ENCODE measurements at places on chromosomes 2 and 18.
A peak's percentile ranks its signal among the peaks of the same experiment; 100 is the strongest.

DNA sequence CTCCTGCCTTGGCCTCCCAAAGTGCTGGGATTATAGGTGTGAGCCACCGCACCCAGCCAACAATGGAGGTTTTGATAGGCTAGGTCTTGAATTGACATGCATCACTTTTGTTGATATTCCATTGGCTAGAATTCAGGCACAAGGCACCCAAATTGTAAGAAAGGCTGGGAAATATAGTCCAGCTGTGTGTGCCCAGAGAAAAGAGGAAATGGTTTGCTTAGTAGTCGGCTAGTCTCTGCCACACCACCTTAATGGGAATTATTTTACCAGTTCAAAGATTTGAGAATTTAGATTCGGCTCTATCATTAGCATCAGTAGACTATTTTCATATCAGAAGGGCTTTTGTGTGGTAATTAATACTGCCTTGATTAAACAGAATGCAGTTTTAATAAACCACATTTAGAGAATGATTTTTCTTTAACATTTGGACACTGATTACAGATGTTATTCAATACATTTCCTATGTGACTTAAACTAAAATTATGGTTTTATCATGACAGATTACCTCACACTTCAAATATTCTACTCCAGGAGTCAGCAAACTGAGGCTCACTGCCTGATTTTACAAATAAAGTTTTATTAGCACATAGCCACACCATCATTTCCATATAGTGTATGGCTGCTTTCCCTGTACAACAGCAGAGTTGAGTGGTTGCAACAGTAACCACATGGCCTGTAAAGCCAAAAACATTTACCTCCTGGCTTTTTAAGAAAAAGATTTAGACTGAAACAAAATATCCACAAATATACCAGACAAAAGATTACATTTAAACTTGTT is 27.4 kb downstream of the DBI start:
- no peak for DNase-seq

- DNase-seq, result no peak
These were observed 51.8 kb downstream of the PMS1 start for GRCh38 chr2:189835855-189836558.

- no peak for DNase-seq
These were observed 88.7 kb downstream of the ADD2 start for GRCh38 chr2:70679259-70679658.

DNA sequence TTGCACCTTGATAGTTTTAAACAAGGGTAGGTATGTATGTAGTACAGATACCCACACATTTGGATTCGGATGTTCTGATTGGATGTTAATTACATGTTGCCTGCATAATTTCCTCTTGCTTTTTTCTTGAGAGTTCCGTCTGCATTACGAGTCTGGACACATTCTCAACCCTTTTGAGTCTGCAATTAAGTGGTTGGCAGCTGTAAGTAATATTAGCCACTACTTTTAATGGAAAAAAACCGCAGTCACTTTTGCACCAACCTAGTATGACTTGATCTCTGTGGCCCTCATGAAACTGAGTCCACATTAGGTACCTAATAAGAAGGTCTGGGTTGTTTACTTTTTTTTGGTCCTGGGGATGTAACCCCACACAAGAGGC is 217.3 kb downstream of the VAPA start:
- no peak for DNase-seq

DNA sequence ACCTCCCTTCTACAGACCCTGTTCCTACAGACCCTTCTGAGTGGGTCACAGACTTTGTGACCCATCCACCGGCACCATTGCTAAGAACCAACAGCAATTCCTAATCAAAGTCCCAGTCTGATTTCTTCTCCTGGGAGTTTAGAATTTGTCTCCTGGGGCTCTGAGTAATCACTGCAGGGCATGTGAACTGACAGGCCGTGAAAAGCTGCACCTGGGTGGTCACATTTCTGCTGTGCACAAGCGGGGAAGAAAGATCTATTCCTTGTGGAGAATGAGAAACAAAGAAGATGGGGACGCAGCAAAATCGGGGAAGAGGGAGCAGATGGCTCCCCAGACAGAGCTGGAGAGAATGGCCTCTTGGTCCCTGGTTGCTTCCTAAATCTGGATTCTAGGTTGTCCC is 151.0 kb downstream of the ARL4C start:
- no peak for DNase-seq

DNA sequence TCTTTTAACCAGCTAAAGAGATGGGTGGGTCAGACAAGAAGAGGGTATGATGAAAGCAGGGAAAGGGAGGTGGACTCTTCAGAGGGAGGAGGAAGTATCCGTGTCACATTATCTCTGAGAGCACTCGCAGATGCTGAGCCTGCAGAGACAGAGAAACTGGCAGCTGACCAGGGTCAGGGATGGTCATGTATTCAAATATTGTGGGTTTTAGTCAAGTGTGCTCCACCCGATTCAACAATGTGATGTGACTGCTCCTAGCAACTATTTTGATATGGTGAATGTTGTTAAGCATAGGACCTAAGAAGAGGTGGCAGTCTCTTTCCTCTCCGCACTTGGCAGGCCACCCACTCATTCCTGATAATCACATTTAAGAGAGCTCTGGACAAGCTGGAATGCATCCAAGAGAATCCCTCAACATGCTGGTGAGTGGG is 1.3 kb upstream of the CLIP4 start:
- DNase-seq, result peak; percentile 46

DNA sequence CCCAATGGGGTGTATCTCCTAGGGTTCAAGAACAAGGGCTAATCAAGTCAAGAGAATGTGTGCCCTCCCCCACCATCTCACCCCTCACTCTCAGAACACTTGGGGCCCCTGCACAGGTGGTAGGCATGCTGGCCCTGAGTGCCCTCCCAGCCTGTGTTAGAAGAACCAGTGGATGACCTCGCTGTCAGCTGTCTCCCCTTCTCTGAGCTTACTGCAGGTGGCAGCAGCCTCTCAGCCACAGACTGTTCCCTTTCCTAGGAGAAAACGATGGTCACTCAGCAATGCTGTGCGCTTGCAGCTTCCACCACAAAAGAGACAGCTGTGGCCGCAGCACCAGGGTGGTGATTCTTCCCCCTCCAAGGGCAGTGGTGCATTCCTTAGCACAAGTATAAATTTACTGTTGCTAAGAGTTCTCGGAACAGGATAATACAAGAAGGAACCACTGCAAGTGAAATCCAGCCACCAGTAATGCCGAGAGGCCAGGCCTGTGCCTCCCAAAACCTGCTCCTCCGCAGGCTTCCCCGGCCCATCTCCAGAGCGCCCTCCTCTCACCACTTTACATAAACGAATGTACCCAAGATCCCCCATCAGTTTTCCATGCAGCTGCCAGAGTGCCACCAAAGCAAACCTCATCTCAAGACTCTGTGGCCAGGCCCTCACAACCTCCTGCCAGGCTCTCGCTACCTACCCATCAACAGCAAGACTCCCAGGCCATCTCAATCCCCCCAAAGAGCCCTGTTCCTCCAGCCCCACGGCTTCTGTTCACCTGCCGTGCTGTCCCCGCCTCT is 935 bp upstream of the RAMP1 start:
- peak; percentile 84 for DNase-seq

GRCh38 chr2:149732001-149732685 is 144.6 kb upstream of the MMADHC start:
- no peak for DNase-seq

DNA sequence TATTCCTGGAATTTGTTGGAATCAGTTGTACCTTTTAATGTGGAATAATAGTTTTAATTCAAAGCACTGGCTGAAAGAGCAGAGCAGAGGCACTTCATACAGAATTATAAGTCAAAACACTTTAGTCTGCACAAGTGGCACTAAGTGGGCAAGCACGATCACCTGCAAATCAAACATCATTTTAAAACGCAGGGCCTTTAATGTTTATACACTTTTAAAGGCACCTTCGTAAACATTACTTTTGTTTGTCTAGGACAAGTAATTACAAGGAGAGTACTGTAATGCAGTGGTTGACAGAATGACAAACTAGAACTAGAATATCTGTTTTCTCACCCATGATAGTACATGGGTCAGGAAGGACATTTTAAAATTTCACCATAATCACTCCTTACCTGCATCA is 36.4 kb downstream of the LANCL1 start:
- DNase-seq, result no peak

GRCh38 chr2:46029332-46029811 is 267.8 kb upstream of the EPAS1 start:
- no peak for DNase-seq

- peak; percentile 21 for DNase-seq
These were observed 472 bp upstream of the PLEKHM3 start for GRCh38 chr2:208025814-208026184.

- DNase-seq, result no peak
These were observed 17.6 kb downstream of the SLC39A10 start for GRCh38 chr2:195674491-195675221.

DNA sequence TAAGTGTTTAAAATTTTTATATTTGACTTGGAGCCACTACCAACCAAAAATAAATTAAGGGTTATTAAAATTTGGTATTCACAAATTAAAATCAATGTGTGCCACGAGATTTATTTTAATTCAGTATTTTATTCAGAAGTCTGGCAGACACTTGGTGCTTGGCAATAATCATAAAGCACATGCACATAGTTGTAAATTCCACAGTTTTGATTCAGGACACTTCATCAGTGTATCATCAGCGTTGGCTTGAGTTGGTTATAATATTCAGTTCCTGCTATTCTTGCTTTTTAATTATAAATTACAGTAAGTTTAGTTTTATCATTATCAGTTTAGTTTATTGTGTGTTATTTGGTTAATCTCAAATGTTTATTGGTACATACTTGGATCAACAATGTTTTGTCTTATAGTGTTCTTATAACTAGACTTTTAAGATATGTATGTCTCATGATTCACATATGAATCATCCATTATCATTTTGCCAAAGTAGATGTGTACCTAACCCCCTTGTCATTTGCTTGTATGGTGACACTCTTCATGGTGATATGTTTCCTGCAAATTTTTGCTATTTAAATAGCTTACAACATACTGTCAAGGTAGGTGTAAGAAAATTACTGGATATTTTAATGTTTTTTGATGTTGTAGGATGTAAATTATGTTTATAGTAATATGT is 237.9 kb downstream of the BABAM2 start:
- DNase-seq, result no peak

GRCh38 chr2:185384822-185385560 is 353.6 kb upstream of the FSIP2 start:
- DNase-seq, result no peak

DNA sequence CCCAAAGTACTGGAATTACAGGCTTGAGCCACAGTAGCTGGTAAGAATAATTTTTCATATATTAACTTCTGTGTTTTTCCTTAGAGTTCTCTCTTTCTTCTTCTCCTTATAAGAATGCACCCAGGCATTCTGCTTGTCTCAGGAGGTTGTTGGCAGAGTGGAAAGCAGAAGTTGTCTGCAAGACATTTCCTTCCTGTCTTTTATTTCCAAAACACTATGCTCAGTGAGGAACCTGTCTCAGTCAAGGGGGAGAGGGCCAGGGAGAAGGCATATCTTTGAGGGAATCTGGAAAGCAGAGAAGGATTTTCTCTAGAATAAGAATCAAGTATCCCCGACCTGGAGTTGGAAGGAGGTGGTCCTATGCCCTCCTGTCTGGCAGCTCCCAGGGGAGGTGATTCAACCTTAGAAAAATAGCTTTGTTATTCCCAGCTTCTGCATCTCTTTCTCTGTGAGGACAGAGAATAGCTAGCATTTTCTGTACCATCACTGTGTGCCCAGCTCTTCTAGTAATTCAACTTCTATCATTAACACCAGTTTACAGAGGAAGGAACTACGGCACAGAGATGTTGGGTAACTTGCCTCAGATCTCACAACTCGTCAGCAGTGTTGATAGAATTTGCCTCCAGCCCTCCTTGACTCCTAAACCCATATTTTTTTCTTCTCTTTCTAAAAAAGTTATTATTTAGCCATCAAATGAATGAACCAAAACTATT is 3.8 kb upstream of the LPIN2 start:
- no peak for DNase-seq

GRCh38 chr18:8702668-8703067 is 2.7 kb upstream of the MTCL1 start:
- DNase-seq, result no peak

DNA sequence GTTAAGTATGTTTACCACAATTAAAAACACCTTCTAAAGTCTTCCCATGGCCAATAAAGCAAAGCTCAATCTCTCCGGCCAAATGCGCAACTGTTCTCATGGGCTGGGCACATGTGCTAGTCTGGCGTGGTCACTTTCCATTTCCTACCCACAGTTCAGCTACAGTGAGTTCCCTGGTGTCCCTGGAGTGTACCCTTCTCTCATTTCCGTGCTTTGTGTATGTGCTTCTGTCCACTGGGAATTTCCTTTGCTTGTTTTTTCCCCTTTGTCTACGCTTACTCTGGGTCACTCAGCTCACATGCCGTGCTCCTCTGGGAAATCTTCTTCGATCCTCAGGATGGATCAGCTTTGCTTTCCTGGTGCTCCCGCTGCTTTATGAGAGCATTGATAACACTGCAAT is 69.6 kb upstream of the GYPC start:
- DNase-seq, result no peak

DNA sequence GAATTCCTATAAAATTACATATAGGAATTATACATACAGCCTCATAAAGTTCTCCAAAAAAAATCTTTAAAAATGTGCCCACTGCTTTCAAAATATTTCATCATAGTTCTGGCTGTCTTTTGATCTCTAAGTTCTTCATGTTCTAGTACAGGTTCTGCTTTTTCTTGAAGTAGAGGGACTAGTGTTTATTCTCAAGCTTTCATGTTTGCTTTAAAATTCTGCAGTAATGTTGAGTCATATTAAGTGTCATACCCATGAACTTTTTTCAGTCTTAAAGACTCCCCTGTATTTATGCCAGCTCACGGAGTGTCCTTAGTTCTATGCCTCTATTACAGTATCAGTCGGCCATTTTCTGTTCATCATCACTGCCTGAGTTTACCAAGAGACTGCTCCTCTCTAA is 54.8 kb upstream of the CCDC141 start:
- DNase-seq, result no peak

- DNase-seq, result no peak
These were observed at the start of gene RTP5 for GRCh38 chr2:241869087-241869961. Gene RTP5, plus strand, starts transcription at chr2:241869729. Its CDS starts 28 bp downstream, at chr2:241869757.

DNA sequence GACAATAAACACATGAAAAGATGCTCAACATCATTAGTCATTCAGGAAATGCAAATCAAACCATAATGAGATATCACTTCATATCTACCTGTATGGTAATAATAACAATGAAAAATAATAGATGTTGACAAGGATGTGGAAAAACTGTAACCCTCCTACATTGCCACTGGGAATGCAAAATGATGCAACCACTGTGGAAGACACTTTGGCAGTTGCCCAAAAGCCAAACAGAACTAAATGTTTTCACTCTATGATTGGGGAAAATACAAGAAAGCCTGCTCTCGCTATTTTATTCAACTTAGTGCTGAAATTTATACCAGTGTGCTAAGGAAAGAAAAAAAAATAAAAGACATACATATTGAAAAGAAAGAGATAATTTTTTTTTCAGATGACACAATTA is 934.5 kb downstream of the CNTNAP5 start:
- DNase-seq, result no peak

GRCh38 chr2:20723543-20723942 is 56.6 kb downstream of the GDF7 start:
- no peak for DNase-seq

- DNase-seq, result no peak
These were observed 3.5 kb upstream of the KCNE4 start for GRCh38 chr2:223048519-223048918.

Measured in GM20000 (cell line).